ENCODE measurements at places on chromosomes 3 and 15.

DNA sequence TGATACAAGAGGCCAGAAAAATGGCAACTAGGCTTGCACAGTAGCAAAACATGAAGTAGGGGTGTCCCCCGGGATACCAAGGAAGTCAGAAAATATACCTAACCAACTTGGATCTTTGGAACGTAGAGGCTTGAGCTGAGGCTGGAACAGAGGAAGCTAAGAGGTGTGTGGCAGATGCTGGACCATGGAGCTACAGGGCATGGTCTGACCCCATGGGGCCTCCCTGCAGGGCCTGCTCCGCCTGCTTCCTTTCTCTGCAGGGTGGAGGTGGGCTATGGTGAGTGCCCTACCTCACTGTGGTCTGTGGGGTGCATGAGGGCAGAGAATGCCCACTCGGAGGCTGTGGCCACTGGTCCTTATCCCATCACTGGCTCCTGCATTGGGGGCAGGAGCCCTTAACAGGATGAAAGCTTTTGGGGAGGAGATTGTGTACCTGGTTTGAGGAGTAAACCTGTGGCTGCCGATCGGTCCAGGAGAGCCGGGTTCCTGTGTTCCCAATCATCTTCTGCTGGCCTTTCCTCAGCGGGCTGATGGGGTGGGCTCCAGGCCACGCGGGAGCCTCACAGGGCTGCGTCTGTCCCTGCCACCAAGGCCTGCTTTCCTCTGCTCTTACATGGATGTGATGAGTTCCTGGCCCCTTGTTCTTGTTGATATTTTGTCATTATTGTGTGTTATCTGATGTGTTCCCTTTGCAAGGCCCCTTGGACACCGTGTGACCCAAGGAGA, 96.8 kb downstream of the OCA2 start:
- no peak for DNase-seq
- no peak overlapping the region for H3K4me3 ChIP-seq
- no peaks in the 10 kb centered on the region for H3K27me3 ChIP-seq
- H3K4me1 ChIP-seq: no peaks in the 10 kb centered on the region

GRCh38 chr3:171462224-171462623, 2.0 kb upstream of the TNIK start:
- H3K4me3 ChIP-seq: no peak overlapping the region
- no peaks in the 10 kb centered on the region for H3K36me3 ChIP-seq
- H3K27me3 ChIP-seq: peaks cover 29% of the 10 kb centered on the region
- H3K27ac ChIP-seq: no peak overlapping the region
- peaks cover 16% of the 10 kb centered on the region for H3K4me1 ChIP-seq

GRCh38 chr3:47310391-47310790, 27.6 kb downstream of the KLHL18 start:
- no peaks in the 10 kb centered on the region for H3K36me3 ChIP-seq
- DNase-seq: no peak
- no peaks in the 10 kb centered on the region for H3K27me3 ChIP-seq
- no peaks in the 10 kb centered on the region for H3K4me1 ChIP-seq
- no peak overlapping the region for H3K4me3 ChIP-seq
- H3K27ac ChIP-seq: no peak overlapping the region

- H3K4me1 ChIP-seq: no peaks in the 10 kb centered on the region
- H3K4me3 ChIP-seq: no peak overlapping the region
- no peak overlapping the region for H3K27ac ChIP-seq
- peaks cover 23% of the 10 kb centered on the region for H3K36me3 ChIP-seq
- DNase-seq: no peak
- H3K27me3 ChIP-seq: no peaks in the 10 kb centered on the region
These were observed 8.6 kb upstream of the IL20RB start for GRCh38 chr3:136949146-136949545.

- H3K27ac ChIP-seq: no peak overlapping the region
- no peaks in the 10 kb centered on the region for H3K36me3 ChIP-seq
- no peak overlapping the region for H3K4me3 ChIP-seq
- peaks cover 3% of the 10 kb centered on the region for H3K4me1 ChIP-seq
- no peaks in the 10 kb centered on the region for H3K27me3 ChIP-seq
These were observed 8.3 kb downstream of the MEF2A start for GRCh38 chr15:99574048-99574447.

DNA sequence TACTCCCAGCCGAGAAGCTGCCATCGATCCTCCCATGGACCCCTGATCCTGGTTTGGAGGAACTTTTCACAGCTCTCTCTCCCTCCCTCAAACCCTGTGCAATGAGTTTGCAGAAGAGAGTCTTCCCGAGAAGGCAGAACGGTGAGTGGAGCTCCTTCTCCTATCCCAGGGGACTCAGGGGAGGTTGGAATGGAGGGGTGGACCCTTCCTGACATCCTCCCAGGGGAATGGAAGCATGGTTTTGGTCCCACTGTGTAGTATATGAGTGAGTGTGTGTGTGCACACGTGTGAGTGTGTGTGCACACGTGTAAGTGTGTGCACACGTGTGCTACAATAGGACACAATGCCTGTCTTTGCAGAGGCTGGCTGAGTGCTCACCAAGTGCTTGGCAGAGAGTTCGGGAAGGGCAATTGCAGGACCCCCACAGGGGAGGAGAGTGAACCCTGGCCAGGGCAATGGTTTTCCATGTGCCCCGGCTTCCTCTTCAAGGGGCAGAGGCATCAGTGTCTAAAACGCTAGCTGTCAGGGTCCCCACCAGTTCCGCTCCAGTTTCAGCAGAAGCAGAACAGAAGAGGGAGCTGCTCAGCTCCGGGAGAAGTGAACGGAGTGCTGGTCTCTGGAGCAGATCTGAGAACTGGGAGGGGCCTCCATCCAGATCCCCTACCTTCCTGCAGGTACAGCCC, 13.8 kb upstream of the IL16 start:
- peaks cover 10% of the 10 kb centered on the region for H3K27me3 ChIP-seq
- no peak overlapping the region for H3K27ac ChIP-seq
- H3K4me1 ChIP-seq: no peaks in the 10 kb centered on the region
- no peak overlapping the region for H3K4me3 ChIP-seq
- no peak for DNase-seq

DNA sequence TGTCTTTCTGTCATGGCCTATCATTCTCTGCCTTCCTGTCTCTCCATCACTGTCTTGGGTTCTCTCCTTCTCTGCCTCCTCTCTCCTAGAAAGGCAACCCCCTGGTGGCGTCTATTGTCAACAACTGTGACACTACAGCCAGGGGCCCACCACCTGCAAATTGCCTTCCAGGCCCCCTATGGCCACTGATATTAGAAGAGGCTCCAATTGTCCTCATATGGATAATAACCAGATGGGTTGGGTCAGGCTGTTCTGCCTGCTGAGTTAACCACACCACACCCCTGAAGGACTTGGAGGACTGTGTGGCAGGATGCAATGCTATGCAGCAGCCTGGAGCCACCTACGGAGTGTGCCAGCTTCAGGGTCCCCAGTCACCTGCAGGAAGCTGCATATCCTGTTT, 665.0 kb downstream of the NTRK3 start:
- peaks cover 1% of the 10 kb centered on the region for H3K4me1 ChIP-seq
- no peaks in the 10 kb centered on the region for H3K27me3 ChIP-seq
- no peak overlapping the region for H3K4me3 ChIP-seq

DNA sequence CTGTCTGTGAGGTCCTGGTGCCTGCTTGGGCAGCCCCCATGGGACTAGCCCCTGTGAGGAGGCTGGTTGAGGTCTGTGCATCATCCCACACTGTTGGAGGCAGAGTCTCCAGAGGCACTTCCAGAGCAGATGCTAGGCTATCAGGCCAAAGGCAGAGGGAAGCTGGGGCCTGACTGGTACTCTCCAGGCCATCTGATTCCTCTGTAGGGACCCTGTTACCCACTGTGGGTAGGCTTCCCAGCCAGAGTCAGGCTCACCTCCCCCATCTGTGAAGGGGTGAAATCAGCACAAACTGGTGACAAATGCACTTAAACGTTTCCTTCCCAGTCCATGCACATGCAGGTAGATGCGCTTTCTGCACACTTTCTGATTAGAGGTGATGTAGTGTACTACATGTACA, 212.6 kb upstream of the TOPAZ1 start:
- no peak overlapping the region for H3K4me3 ChIP-seq
- no peaks in the 10 kb centered on the region for H3K4me1 ChIP-seq
- peaks cover 24% of the 10 kb centered on the region for H3K27me3 ChIP-seq
- no peak overlapping the region for H3K27ac ChIP-seq
